NCI-H2029 treated with DMSO at 0.1 percent for 48 hours (cell line): ENCODE measurements at places on chromosomes 11 and 22.

DNA sequence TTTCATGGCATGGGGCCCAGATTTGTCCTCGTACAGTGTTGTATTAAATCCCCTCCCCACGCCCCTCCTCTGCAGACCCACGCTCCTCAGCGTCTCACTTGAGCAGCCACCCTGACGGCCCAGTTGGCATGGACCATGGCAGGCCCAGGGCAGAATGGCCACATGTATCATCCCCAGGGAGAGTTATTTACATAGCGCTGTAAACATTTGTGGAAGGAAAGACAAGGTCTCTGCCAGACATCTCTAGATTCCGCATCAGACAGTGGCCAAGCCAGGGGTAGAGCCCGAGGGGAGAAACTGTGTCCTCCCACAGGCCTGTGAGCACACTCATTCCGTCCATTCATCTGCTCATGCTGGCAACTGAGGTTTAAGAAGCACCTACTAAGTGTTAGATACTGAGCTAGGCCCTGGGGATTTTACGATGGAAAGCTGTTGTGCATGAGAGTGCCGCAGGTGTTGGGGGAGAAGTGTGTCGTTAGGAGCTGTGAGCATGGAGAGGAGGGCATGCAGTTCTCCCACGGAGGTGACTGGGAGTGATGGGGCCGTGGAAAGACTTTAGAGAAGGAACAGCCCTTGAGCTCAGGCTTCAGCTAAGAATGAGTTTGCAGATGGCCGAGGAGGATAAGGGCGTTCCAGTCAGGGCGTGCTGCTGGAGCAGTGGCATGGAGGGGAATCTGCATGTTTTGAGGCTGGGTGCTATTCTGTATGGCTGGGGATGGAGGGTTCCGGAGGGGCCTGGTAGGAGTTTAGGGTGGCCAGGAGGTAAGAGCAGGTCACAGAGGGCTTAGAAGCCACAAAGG lies 94.9 kb downstream of the GRIK4 start:
- DNase-seq, result no peak

DNA sequence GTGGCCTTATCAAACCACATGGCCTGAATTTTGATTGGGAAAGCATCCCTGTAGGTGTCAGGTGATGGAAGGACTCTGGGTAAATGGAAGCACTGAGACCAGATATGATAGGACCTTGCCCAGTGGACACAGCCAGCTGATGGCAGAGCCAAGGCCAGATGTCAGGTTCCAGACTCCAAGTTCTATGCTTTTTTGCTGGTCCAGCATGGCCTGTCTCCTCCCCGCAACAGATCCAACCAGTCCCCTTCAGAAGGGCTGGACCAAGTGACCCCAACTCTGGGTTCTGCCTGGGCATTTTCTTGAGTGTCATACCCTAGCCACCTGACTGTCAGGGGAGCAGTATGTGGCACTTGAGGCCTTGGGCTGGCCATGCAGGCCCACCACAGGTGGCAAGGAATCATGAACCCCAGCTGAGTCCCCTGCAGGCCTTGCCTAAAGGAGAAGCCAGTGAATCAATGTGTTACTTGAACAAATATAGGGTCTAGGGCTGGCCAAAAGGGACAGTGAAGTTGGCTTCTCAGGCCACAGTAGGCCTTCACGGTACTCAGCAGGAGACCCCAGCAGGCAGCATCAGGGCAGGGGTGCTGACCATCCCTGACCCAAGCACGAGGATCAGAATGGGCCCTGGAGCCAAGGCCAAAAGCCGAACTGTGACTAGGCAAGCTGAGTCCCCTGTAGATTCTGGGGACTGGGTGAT lies 27.1 kb downstream of the KCNQ1OT1 start:
- DNase-seq, result no peak

DNA sequence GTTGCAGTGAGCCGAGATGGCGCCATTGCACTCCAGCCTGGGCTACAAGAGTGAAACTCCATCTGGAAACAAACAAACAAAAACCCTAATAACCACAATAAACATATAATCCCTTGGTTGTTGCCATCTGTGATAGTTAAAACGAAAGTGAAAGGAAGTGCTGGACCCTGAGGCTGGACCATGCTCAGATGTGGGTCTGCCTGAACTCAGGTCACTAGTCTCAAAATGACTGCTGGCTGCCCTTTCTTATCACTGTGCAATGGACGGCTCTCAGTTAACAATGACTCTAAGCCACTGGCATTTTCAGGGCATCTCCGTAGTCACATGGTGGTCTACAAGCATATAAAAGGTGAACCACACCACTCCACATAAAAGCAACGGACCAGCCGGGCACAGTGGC lies 48.2 kb upstream of the FTH1 start:
- no peak for DNase-seq

- DNase-seq, result no peak
Observed at GRCh38 chr11:86947541-86947940, 7.7 kb downstream of the FZD4 start.

DNA sequence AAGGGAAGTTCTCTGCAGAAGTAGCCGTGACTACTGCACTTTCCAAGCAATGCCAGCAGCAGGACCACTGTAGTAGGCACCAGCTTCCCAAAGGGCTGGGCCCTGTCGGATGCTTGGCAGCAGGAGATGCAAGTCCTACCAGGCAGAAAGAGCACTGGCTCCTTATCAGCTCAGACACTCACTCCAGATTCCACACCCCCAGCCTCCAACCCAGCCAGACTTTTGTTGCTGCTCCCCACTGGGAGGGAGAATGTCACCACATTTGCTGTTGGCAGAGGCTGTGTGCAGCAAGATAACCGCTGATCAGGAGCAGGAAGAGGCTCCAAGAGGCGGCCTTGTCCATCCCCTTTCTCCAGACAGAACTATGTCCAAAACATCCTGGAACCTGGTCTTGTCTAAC lies 118.7 kb downstream of the C11orf58 start:
- DNase-seq, result no peak

DNA sequence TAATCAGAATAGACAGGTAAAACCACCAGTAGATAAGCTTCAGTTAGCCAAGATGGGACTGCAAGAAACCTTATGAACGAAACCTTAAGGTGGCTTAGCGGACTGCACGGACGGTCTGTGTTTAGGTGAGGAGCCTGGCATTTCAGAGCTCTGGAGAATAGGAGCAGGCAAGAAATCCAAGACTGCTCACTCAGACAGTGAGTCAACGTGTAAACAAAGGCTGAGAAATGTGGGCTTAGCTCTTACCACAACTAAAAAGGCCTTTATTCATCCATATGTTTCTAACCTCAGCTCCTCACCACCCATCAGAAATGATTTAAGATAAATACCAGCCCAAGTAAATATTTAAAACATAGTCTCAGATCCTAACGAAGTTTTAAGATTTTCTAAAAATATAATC lies 657.7 kb downstream of the OPCML start:
- DNase-seq, result no peak

- peak; percentile 51 for DNase-seq
Observed at GRCh38 chr11:64245797-64246620, 734 bp downstream of the PPP1R14B start.

GRCh38 chr22:27420195-27420816 lies 381.2 kb downstream of the MN1 start:
- DNase-seq, result no peak

- DNase-seq, result no peak
Observed at GRCh38 chr11:111978028-111978771, 41.1 kb downstream of the DIXDC1 start.

DNA sequence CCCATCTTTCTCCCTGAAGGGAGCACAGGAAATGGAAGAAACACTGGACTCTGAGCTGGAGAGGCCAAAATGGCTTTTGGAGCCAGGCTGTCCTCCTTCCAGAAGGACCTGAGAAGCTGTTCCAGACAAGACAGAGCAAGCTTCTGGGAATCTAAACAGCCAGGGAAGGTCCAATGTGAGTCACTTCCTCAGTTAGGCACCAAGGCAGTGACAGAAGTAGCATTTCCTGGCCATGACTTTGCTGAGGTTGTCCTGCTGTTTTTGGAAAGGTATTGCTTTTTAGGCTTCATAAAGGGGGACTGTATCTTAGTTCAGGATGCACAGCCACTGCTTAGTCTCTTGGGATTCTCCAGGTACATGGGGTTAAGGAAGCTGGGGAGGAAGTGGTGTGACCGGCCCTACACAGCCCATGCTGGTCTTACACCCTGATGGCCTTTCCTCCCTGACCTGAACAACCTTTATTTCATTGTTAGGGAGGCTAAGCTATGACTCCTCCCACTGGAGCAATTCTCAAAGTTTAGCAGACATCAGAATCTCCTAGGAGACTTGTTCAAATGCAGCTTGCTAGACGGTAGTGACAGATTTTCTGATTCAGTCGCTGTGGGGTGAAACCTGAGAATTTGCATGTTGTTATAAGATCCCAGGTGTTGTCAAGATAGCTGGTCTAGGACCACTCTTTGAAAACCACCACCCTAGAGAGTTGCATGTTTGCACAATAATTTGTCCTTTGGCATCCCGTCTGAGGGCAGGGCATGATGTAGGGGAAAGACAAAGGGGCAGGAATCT lies 6.8 kb upstream of the INSC start:
- no peak for DNase-seq

DNA sequence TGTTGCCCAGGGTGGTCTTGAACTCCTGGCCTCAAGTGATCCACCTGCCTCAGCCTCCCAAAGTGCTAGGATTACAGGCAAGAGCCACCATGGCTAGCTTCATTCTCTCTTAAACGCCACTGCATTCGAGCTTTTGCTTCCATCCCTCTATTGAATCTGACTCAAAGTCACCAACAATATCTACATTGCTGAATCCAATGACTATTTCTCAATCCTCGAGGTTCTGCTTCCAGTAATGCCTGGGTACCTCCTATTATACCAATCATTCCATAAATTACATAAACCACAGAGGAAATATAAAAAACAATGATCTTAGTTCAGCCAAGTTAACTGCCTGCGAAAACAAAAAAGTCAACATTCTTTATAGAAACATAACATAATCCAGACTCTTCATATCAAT lies 11.9 kb upstream of the NXF1 start:
- no peak for DNase-seq

DNA sequence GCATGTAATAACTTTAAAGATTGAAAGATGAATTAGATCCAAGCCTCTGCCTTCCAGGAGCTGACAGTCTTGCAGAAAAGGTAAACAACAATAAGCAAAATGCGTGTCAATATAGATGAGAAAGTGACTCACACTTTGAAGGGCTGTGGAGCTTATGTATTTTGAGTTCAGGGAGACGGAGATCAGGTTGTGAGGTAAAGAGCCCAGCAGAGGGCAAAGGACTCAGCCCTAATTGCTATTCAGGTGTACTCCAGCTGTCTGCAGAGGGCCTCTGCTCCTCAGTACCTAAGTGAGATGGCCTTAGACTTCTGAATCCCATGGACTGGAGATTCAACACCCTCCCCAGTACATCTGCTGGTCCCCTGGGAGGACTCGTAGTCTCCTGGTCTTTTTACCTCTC lies 22.9 kb upstream of the CTR9 start:
- DNase-seq, result no peak

- DNase-seq, result no peak
Observed at GRCh38 chr22:36362075-36362474, 25.7 kb downstream of the MYH9 start.

DNA sequence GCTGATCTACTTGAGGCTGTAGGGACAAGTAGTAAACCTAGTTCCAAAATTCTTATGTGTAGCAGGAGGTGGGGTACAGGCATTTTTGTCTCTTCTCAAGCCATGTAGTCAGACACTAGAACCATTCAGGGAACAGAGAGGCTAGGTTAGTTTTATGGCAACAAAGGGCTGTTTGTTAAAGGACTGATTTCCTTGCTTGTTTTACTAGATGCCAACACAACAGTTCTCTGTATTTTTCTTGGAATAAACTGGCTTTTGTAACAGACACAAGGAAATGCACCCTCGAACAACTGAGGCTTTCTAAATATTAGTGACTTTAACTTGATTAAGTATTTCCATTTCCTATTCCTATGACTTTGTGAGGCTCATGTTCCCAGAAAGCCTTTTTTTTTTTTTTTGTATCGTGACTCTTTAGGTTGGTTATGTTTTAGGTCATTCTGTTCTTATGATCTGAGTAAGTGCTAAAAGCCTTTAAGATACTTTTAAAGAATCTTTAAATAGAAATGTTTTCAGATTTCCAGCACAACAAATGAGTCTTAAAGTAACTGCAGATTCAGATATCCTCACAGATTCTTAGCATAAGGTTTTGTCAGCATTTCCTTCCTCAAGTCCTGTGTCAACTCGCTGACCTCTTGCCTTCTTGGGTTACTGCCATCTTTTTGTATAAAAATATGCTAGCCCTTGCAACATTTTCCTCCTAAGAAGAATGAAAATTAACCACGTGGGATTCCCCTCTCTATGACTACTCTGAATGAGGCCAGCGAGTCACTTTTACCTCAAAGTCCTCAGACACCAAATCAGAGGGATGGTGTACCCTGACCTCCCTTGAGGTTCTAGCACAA lies 92.5 kb downstream of the CCDC83 start:
- no peak for DNase-seq

- DNase-seq, result no peak
Observed at GRCh38 chr22:46044621-46045458, 67.9 kb upstream of the WNT7B start.

- no peak for DNase-seq
Observed at GRCh38 chr22:20124083-20124787, 7.2 kb upstream of the TRMT2A start.

- no peak for DNase-seq
Observed at GRCh38 chr11:83695046-83695445, 408.9 kb upstream of the CCDC90B start.

DNA sequence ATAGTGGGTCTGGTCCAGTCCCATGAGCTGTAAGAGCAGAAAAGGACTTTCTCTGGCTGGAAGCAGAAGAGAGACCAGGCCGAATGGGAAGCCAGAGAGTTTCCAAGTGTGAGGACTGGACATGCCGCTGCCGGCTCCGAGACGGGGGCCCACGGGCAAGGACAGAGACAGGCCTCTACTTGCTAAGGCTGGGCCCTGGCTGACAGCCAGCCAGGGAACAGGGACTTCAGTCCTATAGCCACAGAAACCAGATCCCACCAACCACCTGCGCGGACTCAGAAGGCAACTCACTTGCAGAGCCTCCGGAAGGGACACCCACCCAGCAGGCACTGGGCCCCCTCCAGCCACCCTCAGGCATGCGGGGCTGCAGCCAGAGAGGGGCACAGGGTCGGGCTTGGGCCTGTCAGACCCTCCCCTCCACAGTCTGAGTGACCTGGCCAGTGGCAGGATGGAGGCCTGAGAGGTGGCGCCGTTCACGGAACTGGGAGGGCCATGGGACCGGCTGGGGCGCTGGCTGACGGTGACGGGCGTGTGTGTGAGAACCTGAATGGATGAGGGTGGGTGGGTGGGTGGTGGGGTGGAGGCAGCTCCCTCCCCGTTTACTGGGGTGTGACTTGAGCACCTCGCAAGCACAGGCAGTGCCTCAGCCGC lies 47.8 kb upstream of the A4GALT start:
- DNase-seq, result no peak

- DNase-seq, result no peak
Observed at GRCh38 chr11:123268156-123268555, 73.1 kb upstream of the CLMP start.

- peak; percentile 44 for DNase-seq
Observed at GRCh38 chr11:129323896-129324502, 51.6 kb upstream of the BARX2 start.

- no peak for DNase-seq
Observed at GRCh38 chr22:49349841-49350381, 477.8 kb downstream of the BRD1 start.

DNA sequence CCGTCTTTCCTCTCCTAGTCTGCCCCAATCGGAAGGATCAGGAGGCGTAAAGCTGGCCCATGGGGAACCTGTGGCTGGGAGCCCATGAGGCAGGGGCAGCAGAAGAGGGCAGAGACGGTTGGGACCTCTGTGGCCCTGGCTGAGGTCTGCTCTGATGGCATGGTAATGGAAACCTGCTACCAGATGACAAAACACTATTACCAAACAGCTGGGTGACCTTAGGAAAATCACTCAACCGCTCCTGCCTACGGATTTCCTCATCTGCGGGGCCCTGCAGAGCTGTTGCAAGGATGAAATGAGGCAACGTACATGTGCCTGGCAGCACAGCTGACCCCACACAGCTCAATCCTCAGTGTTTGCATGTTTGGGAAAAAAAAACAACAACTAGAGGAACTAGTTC lies 4.6 kb downstream of the AP5B1 start:
- no peak for DNase-seq
